Activated naive CD4-positive, alpha-beta T cell treated with anti-CD3 and anti-CD28 coated beads, Interleukin-2, amount 10 ng/mL, durations not matched to agents 5 hours and 36 hours (primary cell): ENCODE measurements at places on chromosomes 1 and 21. TPM values are rescaled to one million over a fixed set of nuclear protein-coding genes. Genes with fewer than 3 reads are reported as not detected.

Gene OR6N1
- total RNA-seq, result not detected

Gene PLA2G2F
- total RNA-seq, result not detected

Gene AHCTF1
- 32.3 TPM for total RNA-seq

Gene AIM2
- 3.6 TPM for total RNA-seq

Gene TMEM61
- total RNA-seq, result not detected

Gene KRTAP19-1
- not detected for total RNA-seq

Gene ACOT11
- 0.53 TPM for total RNA-seq

Gene ZP4
- not detected for total RNA-seq

Gene KCNA3
- 82.1 TPM for total RNA-seq

Gene KDM1A
- total RNA-seq, result 49.1 TPM

Gene LRRC53
- total RNA-seq, result not detected

Gene HCN3
- 4.3 TPM for total RNA-seq

Gene COL6A2
- total RNA-seq, result 10.9 TPM

Gene LGR6
- not detected for total RNA-seq

Gene RNU1-3
- total RNA-seq, result 2,872 TPM

Gene CACHD1
- total RNA-seq, result 0.18 TPM

Gene GIPC2
- 0.34 TPM for total RNA-seq

Gene TP53BP2
- 32.3 TPM for total RNA-seq

Gene SPRR2E
- not detected for total RNA-seq

Gene ADAM30
- total RNA-seq, result not detected

Gene SNRPE
- 154 TPM for total RNA-seq

Gene ICOSLG
- total RNA-seq, result 5.5 TPM

Gene UMODL1
- 0.19 TPM for total RNA-seq

Gene TDRD5
- total RNA-seq, result not detected

Gene GRHL3
- not detected for total RNA-seq

Gene SGIP1
- total RNA-seq, result not detected

Gene CFHR1
- total RNA-seq, result not detected

Gene ANKRD45
- not detected for total RNA-seq

Gene COL24A1
- not detected for total RNA-seq

Gene NUP210L
- total RNA-seq, result 0.10 TPM

Gene ERICH3
- not detected for total RNA-seq

Gene LCE6A
- total RNA-seq, result not detected

Gene CELA2A
- total RNA-seq, result not detected

Gene KRTAP13-2
- total RNA-seq, result not detected

Gene KCNJ15
- not detected for total RNA-seq

Gene CHI3L1
- total RNA-seq, result not detected

Gene TOR1AIP2
- total RNA-seq, result 43.7 TPM

Gene GNAT2
- total RNA-seq, result not detected

Gene OR2L5
- total RNA-seq, result not detected

Gene GNG4
- 0.41 TPM for total RNA-seq

Gene SDF4
- total RNA-seq, result 99.3 TPM
